ENCODE measurements at places on chromosomes 7 and 10. TPM values are rescaled to one million over a fixed set of nuclear protein-coding genes. Genes with fewer than 3 reads are reported as not detected.

DNA sequence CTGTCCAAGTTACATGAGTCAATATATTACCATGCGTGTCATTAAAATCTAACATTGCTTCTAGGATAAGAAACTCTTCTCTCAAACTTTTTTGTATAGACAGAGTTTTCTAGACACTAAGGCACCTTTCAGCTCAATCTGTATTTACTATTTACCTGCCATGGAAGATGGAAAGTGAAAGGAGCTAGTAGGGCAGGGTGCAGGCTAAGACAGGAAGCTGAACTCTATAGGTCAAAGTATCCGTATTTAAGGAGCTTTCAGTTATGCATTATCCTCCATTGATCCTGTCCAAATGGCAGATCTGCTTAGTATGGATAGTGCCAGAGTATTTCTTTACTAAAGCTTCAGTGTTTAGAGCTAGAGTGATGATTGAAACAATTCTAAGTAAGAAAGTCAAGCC is 612.8 kb downstream of the IPMK start:
- H3K27ac ChIP-seq: no peak overlapping the region
- DNase-seq: no peak
- no peaks in the 10 kb centered on the region for H3K4me1 ChIP-seq
- no peaks in the 10 kb centered on the region for H3K36me3 ChIP-seq
- no peak overlapping the region for H3K4me3 ChIP-seq

- peaks cover 44% of the 10 kb centered on the region for H3K36me3 ChIP-seq
- peak overlapping the region; percentile 99 for H3K27ac ChIP-seq
Measured at GRCh38 chr10:6543431-6544005, 36.6 kb downstream of the PRKCQ start.

DNA sequence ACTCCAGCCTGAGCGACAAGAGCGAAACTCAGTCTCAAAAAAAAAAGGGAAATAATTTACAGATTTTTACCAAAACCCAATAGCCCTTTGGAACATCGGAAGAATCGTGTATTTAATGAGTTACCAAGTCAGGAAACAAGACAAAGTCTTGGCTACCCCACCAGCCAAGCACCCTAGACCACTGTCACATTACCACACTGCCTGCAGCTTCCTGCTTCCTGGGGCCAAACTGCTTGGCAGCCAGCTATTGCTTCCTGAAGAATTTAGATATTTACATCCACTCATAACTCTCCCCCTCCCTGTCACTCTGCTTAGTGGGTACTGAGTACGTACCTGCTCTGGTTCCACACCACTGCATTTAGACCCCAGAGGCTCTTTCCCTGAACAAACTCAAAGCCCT is 14.1 kb upstream of the TNPO3 start:
- H3K4me1 ChIP-seq: no peaks in the 10 kb centered on the region
- H3K4me3 ChIP-seq: no peak overlapping the region
- no peak overlapping the region for H3K27ac ChIP-seq

- no peak overlapping the region for H3K4me3 ChIP-seq
- DNase-seq: no peak
- no peaks in the 10 kb centered on the region for H3K36me3 ChIP-seq
- no peak overlapping the region for H3K27ac ChIP-seq
- H3K4me1 ChIP-seq: peaks cover 3% of the 10 kb centered on the region
- H3K27me3 ChIP-seq: peaks cover 11% of the 10 kb centered on the region
Measured at GRCh38 chr10:103784089-103784488, 71.3 kb downstream of the SH3PXD2A start.

Gene SFMBT2
- 23.1 TPM for total RNA-seq

GRCh38 chr7:21261627-21262594 is 166.0 kb upstream of the SP4 start:
- H3K4me1 ChIP-seq: peaks cover 14% of the 10 kb centered on the region
- H3K27me3 ChIP-seq: peaks cover 8% of the 10 kb centered on the region
- DNase-seq: peak; percentile 51
- no peaks in the 10 kb centered on the region for H3K36me3 ChIP-seq
- H3K27ac ChIP-seq: peak overlapping the region; percentile 54

Measured in activated naive CD8-positive, alpha-beta T cell treated with anti-CD3 and anti-CD28 coated beads for 36 hours (primary cell).